RWPE2 (cell line): ENCODE measurements at places on chromosomes 5 and 9.

DNA sequence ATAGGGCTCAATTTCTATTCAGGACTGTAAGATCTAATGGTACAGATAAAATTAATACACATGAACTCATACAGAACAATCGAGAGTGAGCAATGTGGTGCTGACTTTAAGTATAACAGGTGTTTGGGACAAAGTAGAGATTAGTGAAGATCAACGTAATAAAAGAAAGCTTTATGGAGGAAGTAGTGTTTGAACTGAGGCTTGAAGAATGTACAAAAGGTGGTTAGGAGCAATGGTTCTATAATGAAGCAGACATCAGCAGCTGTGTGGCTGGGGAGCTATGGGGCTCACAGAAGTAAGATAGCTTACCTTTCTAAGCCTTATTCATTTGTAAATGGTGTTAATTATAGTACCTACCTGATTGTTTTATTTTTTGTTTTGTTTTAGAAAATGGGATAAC, 275.4 kb upstream of the RGMB start:
- H3K4me1 ChIP-seq, result no peaks in the 10 kb centered on the region
- H3K27ac ChIP-seq, result no peak overlapping the region
- no peak for DNase-seq
- no peaks in the 10 kb centered on the region for H3K36me3 ChIP-seq
- no peak overlapping the region for H3K4me3 ChIP-seq

DNA sequence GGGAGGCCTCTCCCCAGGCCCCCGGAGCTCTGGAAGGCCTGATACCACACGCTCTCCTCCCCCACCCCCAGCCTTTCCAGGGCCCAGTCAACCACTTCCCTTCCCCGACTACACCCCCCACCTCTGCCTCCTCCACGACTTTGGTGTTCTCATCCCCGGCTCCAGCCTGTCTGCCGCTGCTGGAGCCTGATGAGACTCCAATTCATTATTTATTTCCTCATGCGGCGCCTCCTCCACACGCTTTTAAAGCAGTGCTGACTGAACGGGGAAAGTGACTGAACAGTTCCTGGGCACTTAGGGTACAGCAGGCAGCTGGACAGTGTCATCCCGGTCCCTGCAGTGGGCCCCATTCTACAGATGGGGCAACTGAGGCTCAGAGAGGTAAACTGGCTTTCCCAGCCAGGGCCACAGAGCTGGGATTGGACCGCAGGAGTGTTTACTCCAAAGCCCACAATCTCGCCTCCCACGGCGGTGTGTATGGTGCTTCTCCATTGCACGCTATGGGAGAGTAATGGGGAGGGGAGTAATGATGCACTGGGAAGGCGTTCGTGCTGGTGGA, 15.9 kb upstream of the RPL26L1 start:
- H3K27ac ChIP-seq, result no peak overlapping the region
- no peak for DNase-seq
- H3K27me3 ChIP-seq, result no peaks in the 10 kb centered on the region
- peaks cover 71% of the 10 kb centered on the region for H3K36me3 ChIP-seq

DNA sequence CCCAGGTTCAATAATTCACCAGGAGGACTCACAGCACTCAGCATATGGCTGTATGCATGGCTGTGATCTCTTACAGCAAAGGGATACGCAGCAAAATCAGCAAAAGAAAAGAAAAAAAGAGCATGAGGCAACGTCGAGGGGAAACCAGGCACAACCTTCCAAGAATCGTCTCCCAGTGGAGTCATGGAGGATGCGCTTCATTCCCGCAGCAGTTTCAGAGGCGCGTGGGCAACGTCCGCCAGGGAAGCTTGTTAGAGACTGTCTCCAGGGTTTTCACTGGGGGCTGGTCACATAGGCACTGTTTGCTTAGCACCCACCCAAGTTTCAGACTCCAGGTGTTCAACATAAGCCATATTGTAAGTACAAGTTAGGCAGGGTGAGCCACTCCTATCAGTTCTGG, 44.6 kb downstream of the NSG2 start:
- no peak for DNase-seq
- no peaks in the 10 kb centered on the region for H3K36me3 ChIP-seq
- H3K4me3 ChIP-seq, result no peak overlapping the region

- H3K4me3 ChIP-seq, result no peak overlapping the region
- no peak for DNase-seq
- H3K4me1 ChIP-seq, result no peaks in the 10 kb centered on the region
- no peak overlapping the region for H3K27ac ChIP-seq
- peaks cover 20% of the 10 kb centered on the region for H3K36me3 ChIP-seq
These were observed 20.3 kb downstream of the MFAP3 start for GRCh38 chr5:154059039-154059430.

DNA sequence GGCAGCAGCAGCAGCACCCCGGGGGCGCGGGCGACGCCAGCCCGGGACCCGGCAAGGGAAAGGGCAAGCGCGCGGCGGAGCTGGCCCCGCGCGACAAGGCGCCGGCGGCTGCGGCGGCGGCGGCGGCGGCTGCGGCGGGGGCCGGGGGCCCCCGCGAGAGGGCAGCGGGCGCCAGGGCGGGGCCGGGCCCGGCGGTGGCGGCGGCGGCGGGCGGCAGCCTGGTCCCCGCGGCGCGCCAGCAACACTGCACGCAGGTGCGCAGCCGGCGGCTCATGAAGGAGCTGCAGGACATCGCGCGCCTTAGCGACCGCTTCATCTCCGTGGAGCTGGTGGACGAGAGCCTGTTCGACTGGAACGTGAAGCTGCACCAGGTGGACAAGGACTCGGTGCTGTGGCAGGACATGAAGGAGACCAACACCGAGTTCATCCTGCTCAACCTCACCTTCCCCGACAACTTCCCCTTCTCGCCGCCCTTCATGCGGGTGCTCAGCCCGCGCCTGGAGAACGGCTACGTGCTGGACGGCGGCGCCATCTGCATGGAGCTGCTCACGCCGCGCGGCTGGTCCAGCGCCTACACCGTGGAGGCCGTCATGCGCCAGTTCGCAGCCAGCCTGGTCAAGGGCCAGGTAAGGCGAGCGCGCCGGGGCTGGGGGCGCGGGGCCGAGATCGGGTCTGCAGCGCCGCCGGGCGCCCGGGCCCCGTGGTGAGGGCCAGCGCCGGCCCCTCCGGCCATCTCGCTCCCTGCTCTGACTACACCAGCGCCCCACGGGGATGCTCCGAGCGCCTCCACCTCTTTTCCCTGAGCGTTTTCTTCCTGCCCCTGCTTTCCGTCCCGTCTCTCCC, at the start of gene UBE2QL1:
UBE2QL1 (plus strand) TSS at position 238 of the 843 bp plus-strand sequence; CDS start at position 273, 35 bp downstream.
- H3K4me1 ChIP-seq, result no peaks in the 10 kb centered on the region
- H3K4me3 ChIP-seq, result peak within 1 kb of the TSS; percentile 21
- peaks cover 48% of the 10 kb centered on the region for H3K27me3 ChIP-seq
- DNase-seq, result no peak

- no peak overlapping the region for H3K4me3 ChIP-seq
- no peak for DNase-seq
- no peak overlapping the region for H3K27ac ChIP-seq
- H3K27me3 ChIP-seq, result no peaks in the 10 kb centered on the region
These were observed 30.0 kb upstream of the ANKH start for GRCh38 chr5:14901462-14902051.

DNA sequence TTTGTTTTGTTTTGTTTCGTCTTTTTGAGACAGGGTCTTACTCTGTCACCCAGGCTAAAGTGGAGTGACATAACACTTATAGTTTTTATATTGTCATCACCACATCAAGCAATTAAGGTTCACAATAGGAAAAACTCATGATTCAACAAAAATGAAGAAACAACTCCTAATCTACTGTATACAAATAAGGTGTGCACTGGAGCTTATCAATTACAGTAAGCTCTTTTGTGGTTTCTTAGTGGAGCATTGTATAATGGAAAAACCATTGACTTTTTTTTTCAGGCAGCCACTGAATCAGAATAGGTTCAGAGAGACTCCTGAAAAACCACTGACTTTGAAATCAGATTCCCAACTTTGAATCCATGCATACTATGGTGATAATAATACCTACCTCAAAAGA, 10.8 kb upstream of the PLIN2 start:
- H3K27ac ChIP-seq, result no peak overlapping the region
- no peaks in the 10 kb centered on the region for H3K4me1 ChIP-seq
- no peaks in the 10 kb centered on the region for H3K36me3 ChIP-seq
- DNase-seq, result no peak

- DNase-seq, result no peak
- no peak overlapping the region for H3K4me3 ChIP-seq
- peaks cover 8% of the 10 kb centered on the region for H3K4me1 ChIP-seq
- no peaks in the 10 kb centered on the region for H3K27me3 ChIP-seq
- H3K36me3 ChIP-seq, result peaks cover 10% of the 10 kb centered on the region
These were observed 120.2 kb upstream of the GRHPR start for GRCh38 chr9:37302277-37302676.

- DNase-seq, result no peak
- H3K27ac ChIP-seq, result no peak overlapping the region
- H3K4me3 ChIP-seq, result no peak overlapping the region
- no peaks in the 10 kb centered on the region for H3K36me3 ChIP-seq
- H3K27me3 ChIP-seq, result no peaks in the 10 kb centered on the region
These were observed 183.5 kb downstream of the LURAP1L start for GRCh38 chr9:12958279-12958678.

DNA sequence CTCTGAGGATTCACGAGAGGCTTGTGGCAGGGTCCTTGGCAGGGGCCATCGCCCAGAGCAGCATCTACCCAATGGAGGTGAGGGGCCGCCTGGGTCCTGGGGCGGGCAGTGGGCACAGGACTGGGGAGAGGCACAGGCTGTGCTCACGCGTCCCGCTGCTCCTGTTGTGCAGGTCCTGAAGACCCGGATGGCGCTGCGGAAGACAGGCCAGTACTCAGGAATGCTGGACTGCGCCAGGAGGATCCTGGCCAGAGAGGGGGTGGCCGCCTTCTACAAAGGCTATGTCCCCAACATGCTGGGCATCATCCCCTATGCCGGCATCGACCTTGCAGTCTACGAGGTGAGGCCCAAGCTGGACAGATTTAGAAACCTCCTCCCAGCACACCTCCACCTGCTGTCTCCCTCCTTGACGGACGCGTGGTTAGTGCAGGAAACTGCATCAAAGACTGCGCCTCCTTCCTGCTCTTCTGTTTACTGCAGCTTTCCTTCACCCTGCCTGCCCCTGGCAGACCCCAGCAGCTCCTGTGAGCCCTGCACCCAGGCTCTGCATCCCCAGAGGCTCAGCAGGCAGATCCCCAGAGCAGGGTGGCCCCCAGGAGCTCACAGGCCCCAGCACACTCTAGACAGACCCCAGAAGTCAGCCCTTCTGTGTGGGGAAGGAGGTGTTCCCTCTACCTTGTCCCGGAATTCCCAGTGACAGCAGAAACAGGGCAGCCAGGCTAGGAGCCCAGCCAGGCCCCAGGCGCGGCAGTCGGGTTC, 21.2 kb downstream of the PTGES2 start:
- H3K27me3 ChIP-seq, result no peaks in the 10 kb centered on the region
- H3K4me3 ChIP-seq, result no peak overlapping the region
- DNase-seq, result no peak
- H3K36me3 ChIP-seq, result peaks cover 49% of the 10 kb centered on the region
- H3K4me1 ChIP-seq, result no peaks in the 10 kb centered on the region
- no peak overlapping the region for H3K27ac ChIP-seq
